ENCODE measurements at places on chromosomes 12 and 14.

DNA sequence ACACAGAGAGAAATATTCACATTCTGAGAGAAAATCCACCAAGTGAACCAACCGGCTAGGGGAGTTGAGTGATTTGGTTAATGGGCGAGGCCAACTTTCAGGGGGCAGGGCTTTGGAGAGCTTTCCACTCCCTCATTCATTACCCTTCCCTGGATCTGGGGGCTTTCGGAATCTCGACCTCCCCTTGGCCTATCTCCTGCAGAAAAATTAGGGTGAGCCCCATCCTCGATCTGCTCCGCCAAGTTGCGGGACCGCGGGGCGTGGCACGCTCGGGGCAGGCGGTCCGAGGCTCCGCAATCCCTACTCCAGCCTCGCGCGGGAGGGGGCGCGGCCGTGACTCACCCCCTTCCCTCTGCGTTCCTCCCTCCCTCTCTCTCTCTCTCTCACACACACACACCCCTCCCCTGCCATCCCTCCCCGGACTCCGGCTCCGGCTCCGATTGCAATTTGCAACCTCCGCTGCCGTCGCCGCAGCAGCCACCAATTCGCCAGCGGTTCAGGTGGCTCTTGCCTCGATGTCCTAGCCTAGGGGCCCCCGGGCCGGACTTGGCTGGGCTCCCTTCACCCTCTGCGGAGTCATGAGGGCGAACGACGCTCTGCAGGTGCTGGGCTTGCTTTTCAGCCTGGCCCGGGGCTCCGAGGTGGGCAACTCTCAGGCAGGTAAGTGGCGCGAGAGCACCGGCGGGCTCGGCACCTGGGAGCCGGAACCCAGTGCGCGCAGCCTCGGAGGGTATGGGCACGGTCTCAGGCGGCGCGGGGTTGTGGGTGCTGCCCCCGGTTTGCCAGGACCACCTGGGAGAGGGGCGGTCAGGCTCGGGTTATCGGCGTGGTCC lies at the start of gene ERBB3:
Gene ERBB3, plus strand, starts transcription at position 443 of the 833 bp plus-strand sequence. Its CDS starts 136 bp downstream, at position 579.
- DNase-seq, result peak; percentile 50

- DNase-seq, result no peak
These were observed 27.6 kb upstream of the ETV6 start for GRCh38 chr12:11621797-11622423.

DNA sequence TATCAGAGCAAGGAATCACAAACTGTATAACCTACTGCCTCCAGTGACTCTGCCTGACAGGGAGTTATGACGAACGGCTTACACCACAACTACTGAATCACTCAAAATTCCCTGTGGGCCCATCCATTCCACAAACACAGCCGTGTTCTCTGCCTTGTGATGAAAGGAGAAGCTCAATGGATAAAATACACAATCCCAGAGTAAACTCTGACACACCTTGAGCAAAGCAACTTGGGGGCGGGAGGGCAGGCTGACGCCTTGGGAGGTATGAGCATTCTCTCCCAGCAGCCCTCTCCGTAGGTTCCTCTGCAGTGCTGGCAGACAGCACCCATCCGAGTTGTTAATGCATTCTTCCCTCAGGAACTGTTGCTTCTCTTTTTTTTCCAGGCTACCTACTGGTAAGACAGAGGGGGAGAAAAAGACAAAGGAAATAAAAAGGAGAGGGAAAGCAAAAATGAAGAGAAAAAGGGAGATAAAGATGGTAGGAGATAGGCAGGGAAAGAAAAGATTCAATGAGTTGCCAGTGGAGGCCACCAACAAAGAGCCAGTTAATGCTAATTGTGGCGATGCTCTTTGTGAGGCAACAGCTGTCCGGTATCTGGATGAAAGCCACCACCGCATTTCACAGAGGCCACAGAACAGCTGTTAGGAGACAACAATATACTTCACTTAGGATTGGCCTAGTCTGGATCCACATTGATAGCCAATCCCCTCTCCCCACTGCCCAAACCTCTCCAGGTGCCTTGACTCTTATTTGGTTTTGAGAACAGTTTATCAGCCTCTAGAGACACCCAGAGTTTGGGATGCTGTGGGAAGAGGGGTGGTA lies 4.7 kb upstream of the DIO2 start:
- DNase-seq, result no peak

GRCh38 chr12:119940897-119941296 lies 48.1 kb upstream of the BICDL1 start:
- no peak for DNase-seq

- DNase-seq, result no peak
These were observed 39.5 kb upstream of the DACT1 start for GRCh38 chr14:58598028-58598803.

GRCh38 chr14:87628129-87628528 lies 364.9 kb downstream of the GALC start:
- no peak for DNase-seq

DNA sequence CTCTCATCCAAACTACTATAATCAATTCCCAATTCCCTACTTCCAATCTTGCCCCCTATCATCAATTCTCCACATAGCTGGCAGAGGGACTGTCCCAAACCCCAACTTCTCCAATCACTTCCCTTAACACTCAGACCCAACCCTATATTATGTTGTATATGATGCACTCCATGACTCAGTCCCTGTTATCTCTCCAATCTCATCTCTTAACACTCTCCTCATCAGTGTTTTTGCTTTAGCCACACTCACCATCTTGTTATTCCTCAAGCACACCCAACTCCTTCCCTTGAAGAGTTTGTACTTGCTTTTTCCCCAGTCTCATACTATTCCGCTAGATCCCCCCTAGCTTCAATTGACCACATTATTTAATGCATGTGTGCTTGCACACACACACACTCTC lies 4.9 kb downstream of the RHOJ start:
- DNase-seq, result no peak

DNA sequence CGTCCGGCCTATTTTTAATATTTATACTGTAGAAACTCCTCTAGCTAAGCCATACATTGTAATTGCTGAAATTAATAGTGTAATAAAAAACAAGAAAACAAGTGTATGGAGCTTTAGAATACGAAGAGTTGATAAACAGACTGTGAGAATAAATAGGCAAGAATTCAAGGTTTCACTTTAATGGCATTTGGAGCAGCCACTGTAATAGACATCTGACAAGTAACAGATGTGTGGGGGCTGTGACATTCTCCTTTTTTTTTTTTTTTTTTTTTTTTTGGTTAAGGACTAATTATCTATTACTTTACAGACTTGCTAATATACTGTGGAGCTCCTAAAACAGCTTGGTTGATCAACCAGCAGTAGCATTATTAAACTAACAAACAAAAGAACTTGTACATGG lies 42.1 kb upstream of the CFAP54 start:
- DNase-seq, result no peak

DNA sequence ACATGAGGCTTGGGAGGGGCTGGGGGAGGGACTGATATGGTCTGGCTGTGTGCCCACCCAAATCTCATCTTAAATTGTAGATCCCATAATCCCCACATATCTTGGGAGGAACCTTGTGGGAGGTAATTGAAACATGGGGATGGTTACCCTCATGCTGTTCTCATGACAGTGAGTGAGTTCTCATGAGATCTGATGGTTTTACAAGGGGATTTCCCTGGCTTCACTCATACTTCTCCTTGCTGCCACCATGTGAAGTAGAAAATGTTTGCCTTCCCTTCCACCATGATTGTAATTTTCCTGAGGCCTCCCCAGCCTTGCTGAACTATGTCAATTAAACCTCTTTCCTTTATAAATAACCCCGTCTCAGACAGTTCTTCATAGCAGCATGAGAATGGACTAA lies 362.9 kb downstream of the PCNX1 start:
- DNase-seq, result no peak

DNA sequence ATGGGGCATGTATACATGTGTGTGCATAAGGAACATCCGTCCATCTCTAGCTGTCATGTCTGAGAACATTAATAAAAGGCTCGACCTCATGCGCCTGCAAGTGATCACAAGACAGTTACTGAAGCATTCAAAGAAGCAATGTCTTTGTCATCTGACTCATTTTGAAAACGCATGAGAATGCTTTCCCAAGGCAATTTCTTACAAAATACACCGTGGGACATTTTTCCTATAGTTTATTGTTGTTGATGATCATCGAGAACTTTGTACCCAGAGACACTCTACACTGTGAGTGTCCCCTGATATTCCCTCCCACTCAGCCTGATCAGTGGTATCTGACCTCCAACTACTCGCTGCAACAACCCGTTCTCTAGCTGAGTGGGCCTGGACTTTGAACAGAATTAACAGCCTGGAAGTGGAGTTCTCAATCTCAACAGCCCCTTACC lies 68.1 kb downstream of the ETV6 start:
- no peak for DNase-seq

DNA sequence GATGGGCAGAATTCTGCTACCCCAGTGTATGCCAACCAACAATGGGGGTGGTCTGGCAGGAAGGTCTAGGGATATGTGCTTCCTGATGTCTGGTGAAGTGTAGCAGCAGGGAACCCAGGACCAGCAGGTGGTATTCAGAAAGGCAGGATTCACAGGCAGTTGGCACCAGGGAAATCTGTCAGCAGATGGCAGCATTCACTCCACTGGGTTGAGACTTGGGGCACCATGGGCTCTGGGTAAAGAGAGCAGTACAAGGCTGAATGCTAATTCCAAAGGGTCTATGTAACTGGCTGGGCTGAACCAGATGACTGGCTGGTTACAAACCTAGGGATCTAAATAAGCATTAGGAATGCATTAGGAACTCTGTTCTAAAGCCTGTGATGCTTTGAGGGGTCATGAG lies 466.9 kb upstream of the STXBP6 start:
- no peak for DNase-seq

DNA sequence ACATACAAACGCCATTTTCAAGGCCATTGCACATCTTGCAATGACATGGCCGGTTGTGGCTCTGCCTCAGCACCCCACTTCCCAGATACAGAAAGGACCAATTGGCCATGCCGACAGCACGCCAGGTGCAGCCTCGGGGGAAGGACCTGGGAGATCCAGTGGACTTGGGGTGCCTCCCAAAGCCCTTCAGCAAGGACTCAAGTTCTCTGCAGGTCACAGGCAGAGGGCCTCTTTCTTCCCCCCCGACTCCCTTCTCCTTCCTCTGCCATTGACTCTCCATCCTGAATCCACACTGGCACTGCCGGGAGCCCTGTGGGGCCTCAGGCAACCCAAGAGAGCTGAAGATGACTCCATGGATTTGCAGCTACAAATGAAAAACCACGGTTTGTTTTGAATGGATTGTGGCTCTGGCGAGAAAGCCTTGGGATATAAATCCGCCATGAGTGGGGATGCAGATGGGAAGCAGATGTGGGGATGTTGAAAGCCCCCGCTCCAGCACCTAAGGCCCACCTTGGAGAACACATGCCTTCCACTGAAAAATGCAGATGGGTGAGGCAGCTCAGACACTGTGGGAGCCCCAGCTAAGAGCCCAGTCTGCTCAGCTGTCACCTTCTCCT lies 35.1 kb upstream of the LTBP2 start:
- no peak for DNase-seq

DNA sequence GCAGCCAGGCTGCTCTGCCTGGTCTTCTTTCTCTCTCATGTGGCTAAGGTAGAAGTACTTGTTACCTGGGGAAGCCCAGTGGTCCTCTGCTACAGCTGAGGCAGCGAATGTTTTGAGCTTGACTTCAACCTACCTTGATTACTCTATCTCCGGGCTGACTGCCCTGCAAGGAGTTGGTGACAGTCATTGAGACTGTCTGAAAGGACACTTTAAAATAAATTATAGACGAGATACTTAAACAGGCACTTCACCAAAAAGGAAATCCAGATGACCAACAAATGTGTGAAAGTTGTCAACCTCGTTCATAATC lies 474 bp upstream of the CIT start:
- no peak for DNase-seq

- no peak for DNase-seq
These were observed 590.0 kb downstream of the BCL11B start for GRCh38 chr14:98682033-98682432.

- no peak for DNase-seq
These were observed 48.0 kb downstream of the USP15 start for GRCh38 chr12:62308201-62308600.

DNA sequence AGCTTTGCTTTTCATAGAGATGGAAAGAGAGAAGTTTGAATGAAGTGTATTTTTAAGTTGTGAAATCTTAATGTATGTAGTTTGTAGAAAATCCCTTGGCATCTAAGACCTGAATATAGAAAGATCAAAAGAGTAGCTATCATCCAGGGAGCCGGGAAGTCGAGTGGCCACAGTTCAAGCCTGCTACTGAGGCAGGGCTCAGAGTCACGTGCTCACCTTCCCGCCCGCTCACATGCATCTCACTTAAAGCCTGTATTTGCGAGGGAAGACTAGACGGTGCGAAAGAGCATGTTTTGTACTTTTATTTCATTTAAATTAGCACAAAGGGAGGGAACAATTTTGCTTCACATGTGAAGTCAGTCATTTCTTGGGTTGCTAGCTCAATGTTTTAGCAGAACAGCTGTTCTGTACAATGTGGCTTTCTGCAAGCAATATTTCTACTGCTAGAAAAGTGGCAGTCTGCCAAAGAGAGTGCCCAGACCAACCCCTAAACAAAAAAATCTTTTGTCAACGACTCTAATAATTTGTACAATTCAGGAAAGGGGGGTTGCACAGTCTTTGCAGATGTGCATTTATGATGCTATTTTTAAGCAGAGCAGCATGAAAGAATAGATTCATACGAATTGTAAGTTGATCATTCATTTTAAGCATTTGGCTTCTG lies 290.7 kb downstream of the NPAS3 start:
- no peak for DNase-seq

DNA sequence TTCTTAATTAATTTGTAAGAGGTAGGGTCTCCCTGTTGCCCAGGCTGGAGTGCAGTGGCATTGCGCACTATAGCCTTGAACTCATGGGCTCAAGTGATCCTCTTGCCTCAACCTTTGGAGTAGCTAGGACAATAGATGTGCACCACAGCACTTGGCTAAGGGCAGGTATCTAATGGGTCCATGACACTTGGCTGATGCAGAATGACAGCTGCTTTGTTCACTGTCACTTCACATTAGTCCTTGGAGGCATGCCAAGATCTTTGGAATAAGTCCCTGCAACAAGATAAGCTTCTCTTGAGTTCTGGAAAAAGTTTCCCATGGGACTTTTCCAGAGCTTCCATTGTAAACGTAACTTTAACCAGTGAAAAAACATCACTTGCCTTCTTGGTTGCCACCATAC lies 23.4 kb downstream of the COQ6 start:
- no peak for DNase-seq

DNA sequence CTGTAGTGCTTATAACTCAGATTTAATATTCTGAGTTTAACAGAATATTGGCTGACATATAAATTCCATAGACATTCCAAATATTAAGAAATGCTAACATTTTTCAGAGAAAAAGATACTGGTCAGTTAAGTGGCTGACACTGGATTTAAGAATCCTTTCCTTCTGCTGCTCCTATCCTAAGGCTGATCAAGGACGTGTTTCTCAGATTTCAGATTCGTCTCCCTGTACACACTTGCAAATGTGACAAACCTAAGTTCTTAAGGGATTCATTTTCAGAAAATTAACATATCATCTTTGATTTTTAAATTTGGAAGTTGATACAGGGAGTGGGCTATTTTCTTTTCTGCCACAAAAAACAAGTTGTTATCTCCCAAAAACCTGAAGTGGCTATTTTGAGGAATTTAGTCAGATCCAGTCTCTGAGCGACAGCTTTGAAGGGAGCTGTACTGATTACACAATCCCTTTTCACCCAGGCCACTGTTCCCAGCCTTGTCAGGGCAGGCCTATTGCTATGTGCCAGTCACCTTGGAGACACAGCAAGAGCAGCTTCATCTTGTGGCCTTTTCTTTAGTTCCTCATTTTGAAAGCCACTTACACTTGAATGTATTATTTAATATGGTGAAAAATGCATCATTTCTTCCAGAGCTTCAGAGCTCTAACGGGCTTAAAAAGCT lies 370.6 kb downstream of the KCNH5 start:
- DNase-seq, result no peak
